NCI-H1436 (cell line): ENCODE measurements at places on chromosomes 2 and 18.

- DNase-seq = no peak
Observed at GRCh38 chr18:13471198-13471845, 252.8 kb downstream of the LDLRAD4 start.

DNA sequence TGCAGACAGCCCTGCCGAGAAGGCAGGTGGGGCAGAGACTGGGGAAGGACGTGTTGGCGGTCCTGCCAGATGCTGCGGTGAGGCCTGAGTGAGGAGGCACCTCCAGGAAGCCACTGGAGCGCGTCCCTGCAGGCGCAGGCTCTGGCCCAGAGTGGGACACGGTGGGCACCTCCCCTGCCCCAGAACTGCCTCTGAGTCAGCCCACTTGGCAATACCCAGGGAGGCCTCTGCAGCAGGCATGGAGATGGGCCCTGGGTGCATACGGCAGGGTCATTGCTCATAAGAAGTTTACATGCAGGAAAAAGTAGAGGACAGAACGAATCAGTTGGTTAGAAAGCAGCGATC, 195.9 kb downstream of the TFCP2L1 start:
- no peak for DNase-seq

- no peak for DNase-seq
Observed at GRCh38 chr2:46362667-46363012, 65.4 kb downstream of the EPAS1 start.

- no peak for DNase-seq
Observed at GRCh38 chr2:37614061-37614738, 57.2 kb downstream of the CDC42EP3 start.

- DNase-seq = no peak
Observed at GRCh38 chr2:239793086-239793485, 232.1 kb downstream of the NDUFA10 start.

GRCh38 chr2:119758881-119759450, 756 bp upstream of the PTPN4 start:
- no peak for DNase-seq

- no peak for DNase-seq
Observed at GRCh38 chr18:63054901-63055584, 264.5 kb downstream of the BCL2 start.

- no peak for DNase-seq
Observed at GRCh38 chr2:100395532-100396350, 21.7 kb downstream of the CHST10 start.

- no peak for DNase-seq
Observed at GRCh38 chr2:23545396-23545795, 160.4 kb downstream of the KLHL29 start.

- no peak for DNase-seq
Observed at GRCh38 chr18:50751490-50751889, 68.3 kb downstream of the MRO start.

DNA sequence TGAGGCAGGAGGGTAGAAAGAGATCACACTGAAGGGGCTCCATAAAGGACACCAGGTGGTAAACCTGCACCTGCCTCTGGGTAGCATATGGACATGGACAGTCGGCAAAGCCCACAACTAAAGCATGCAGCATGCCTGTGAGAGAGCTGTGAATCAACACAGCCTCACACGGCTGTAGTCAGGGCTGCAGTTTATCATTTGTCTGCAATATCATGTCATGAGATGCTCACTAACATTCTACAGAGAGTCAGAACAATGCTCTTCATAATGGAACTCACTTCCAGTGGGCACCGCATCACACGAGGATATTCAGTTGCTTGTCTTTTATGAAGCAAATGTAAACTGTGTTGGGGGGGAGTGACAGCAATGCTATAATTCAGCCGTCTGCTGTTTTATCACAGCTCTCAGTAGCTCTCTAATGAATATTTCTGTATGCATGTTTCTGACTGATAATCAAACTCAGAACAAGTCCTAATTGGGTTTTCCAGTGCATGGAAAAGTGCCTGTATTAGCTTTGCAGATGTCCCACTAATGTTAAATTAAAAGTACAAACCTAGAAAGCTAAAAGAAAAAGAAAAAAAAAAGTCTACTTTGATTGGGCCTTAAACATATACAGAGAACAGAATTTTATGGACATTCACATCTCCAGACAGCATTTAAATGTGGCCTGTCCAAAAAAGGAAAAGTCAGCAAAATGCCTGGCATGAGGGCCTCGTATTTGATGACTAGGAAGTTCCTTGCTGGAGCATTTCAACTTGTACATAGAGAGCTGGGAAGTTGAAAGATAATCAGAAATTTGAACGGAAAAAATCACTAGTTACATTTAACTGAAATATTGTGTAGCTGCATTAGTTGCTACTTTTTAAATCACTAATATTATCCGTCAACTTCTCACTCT, 406.1 kb upstream of the SOX11 start:
- no peak for DNase-seq

GRCh38 chr2:203191961-203192360, 46.9 kb upstream of the CYP20A1 start:
- DNase-seq = peak; percentile 1

GRCh38 chr2:137838255-137839092, 125.8 kb upstream of the HNMT start:
- DNase-seq = peak; percentile 39

GRCh38 chr2:35391736-35392442, 963.7 kb upstream of the CRIM1 start:
- no peak for DNase-seq

GRCh38 chr2:1862608-1863280, 118.4 kb upstream of the PXDN start:
- DNase-seq = no peak

GRCh38 chr2:98761267-98761781, 30.4 kb upstream of the MGAT4A start:
- DNase-seq = no peak

- no peak for DNase-seq
Observed at GRCh38 chr2:215511454-215512346, 75.8 kb upstream of the FN1 start.

DNA sequence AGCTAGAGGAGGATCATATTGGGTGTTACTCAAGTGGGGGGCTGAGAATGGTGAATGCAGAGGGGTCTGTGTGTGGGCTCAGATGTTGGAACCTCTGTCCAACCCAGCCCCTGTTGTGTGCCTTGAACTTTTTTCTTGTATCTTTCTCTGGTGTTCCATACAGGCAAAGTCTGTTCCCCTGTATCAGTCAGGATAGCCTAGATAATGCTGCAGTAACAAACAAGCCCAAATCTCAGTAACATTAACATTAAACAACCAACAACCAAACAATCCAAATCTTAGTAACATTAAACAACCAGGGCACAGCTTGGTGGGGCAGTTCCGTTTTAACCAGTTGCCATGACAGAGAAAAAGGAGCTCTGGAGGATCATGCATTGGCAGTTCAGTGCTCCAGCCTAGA, 103.7 kb downstream of the CTIF start:
- no peak for DNase-seq

- no peak for DNase-seq
Observed at GRCh38 chr2:238379096-238379810, 47.5 kb upstream of the ASB1 start.

GRCh38 chr18:13627639-13628038, 98.7 kb downstream of the FAM210A start:
- no peak for DNase-seq

GRCh38 chr2:127629637-127630036, 16.3 kb upstream of the GPR17 start:
- DNase-seq = no peak

GRCh38 chr2:70123051-70123828, 36.0 kb downstream of the PCBP1 start:
- DNase-seq = no peak

DNA sequence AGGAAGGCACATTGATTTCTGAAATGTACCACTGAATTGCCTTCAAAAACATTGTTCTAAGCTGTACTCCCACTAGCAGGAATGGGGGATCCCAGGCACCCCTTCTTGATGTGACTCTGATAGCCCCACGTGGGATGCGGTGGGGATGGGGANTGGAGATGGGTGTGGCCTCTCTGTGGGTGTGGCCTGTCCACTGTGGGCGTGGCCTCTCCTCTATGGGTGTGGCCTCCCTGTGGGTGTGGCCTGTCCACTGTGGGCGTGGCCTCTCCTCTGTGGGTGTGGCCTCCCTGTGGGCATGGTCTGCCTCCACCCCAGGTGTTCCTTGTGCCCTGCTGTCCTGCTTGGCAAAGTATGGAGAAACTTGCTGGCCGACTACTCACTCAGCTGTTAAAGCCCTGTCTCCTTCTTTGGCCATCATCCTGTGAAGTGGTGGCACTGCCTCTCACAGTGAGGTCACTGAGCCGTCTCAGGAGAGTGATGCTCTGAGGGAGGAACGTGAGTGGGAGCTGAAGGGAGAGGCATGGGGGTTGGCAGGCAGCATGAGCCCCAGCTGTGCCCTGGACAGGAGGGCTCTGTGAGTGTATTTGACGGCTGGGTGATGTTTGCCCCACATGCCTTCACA, 6.7 kb upstream of the PARD6G start:
- DNase-seq = no peak

DNA sequence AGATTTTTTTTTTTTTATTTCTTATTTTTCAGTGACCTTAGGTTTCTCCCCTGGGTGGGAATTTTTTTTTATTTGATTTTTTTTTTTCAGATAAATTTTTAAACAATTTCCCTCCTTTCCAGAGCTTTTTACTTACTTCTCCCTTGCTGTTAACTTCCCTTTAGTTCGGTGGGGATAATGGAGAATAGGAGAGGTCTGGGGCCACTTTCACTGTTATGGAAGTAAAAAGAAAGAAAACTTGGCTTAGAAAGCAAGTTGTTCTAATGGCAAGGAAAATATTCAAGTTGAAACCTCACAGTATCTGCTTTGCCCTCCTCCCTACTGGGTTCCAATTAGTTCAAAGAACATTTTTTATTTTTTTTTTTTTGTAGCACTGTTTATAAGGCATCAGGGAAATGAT, 537.1 kb upstream of the NXPH2 start:
- DNase-seq = no peak

- no peak for DNase-seq
Observed at GRCh38 chr2:201196003-201196402, 13.1 kb downstream of the CASP10 start.

GRCh38 chr18:24168496-24168895, 29.6 kb downstream of the CABYR start:
- no peak for DNase-seq

DNA sequence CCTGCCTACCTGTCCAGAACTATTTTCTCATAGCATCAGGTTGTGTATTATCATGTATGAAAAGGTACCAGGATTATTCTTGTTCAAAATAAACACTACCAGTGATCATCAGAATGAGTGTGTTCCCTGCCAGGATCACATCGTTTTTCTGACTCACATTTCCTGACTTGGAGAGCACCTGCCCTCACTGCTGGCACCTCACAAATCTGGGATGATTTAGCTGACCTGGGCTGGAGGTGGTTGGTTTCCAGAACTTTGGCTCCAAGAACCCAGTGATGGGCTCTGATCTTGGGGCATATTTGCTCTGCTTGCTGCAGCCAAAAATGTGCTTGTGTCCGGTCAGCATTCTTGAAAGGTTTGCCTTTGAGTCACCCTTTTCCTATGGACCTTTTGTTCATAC, 836.3 kb upstream of the ACVR2A start:
- no peak for DNase-seq

GRCh38 chr2:70983506-70984227, 5.2 kb downstream of the ANKRD53 start:
- DNase-seq = no peak

DNA sequence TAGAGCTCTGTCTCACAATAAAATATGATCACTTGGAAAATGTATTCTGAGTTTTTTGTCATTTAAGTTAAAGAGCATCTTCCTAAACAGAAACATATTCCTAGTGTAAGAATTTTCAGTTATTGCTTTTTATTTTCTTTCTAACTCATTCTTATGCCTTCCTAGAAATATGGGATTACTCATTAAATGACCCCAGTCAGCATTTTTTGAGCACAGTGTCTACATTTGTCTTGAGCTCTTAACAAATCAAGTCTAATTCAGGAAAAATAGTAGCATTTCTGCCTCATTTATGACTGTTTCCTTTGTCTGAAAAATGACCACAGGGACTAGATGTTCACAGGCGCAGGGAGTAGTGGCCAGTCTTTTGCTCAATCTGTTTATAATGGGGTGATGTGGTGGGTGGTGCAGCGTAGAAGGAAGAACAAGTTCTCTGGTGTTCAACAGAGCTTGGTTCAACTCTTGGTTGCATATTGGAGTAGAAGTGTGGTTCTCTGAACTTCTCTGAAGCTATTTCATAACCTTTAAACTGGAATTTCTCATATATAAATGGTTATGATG, 267.1 kb downstream of the CYRIA start:
- no peak for DNase-seq

- DNase-seq = no peak
Observed at GRCh38 chr18:9709304-9709877, 1.3 kb downstream of the RAB31 start.

- no peak for DNase-seq
Observed at GRCh38 chr2:157053876-157054275, 203.6 kb upstream of the GALNT5 start.

DNA sequence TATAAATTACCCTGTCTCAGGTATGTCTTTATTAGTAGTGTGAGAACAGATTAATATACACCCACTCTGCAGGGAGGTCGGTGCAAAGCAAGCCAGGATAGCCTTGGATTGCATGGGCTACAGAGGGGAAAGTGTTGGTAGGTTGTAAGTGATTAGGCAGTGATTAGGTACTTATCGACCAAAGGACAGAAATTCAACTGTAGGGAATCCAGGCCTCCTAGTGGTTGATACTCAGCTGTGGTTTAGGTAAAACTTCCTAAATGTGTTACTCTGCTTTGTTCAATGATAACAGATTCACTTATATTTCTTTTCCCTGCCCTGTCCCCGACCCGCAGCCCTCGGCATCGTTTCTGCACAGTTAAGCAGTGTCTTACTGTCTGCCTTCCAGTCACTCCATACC, 444.0 kb downstream of the FIGN start:
- DNase-seq = no peak

- no peak for DNase-seq
Observed at GRCh38 chr2:224161712-224162111, 122.6 kb upstream of the SERPINE2 start.
